ENCODE measurements at places on chromosomes 5 and 9. TPM values are rescaled to one million over a fixed set of nuclear protein-coding genes. Genes with fewer than 3 reads are reported as not detected.

DNA sequence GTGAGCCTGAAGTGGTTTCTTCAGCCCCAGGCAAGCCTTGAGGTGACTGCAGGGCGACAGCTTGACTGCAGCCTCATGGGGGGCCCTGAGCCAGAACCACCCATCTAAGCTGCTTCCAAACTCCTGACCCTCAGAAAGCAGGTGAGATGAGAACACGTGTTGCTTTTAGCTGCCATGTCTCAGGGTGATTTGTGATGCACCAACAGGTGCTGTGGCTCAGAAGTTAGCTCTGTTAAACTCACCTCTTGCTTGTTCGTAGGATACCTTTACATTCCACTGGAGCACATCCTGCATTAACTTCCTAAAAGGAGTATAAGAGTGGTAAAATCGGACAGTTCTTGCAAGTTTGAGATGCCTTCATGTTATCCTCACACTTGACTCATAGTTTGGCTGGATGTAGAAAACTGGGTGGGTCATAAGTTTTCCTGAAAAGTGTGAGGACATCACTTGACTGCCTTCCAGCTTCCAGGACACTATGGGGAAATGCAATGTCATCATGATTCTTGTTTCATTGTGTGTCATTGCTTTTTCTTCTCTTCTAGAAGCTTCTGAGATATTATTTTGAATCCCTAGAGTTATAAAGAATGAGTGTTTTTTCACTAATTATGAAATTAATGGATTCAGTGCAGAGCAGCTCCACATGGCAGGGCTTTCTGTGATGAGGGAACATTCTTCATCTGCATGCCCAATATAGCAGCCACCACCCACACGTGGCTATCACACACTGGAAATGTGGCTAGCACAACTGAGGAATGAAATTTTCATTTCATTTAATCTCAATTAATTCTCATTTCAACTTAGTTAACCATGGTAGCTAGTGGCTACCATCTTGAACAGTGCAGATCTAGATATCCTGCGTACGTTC, 92.3 kb downstream of the HSD17B3 start:
- DNase-seq, result no peak

GRCh38 chr5:172597755-172598155, 43.3 kb upstream of the NEURL1B start:
- DNase-seq, result no peak

Gene GFI1B
- not detected for total RNA-seq

DNA sequence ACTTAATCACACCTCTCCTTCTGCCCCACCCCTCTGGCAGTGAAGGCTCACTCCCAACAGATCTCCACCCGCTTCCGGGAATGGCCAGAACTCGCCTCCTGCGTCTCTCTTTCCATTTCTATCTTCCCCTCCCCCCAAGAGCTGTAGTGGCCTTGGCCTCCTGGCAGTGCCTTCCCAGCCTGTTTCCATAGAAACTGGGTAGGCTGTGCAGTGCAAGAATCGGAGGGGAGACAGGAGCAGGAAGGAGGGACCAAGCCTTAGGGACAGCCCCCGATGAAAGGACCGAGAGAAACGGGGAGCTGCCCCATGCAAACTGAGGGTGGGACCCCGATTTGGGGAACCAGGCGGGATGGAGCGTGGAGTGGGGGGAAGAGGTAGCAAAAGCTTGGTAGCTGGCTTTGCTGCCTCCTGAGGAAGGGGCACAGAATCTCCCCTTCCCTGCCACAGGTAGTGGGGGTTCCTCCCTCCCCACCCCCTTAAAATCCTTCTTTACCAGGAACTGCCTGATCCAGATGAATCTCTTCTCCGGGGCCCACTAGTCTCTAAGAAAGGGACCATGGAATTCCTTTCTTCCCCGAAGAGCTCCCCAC, 4.5 kb upstream of the PCDH1 start:
- no peak for DNase-seq

Gene SPINK4
- total RNA-seq, result not detected

GRCh38 chr5:137791799-137792198, 37.6 kb upstream of the HNRNPA0 start:
- DNase-seq, result no peak

- no peak for DNase-seq
These were observed 645.8 kb upstream of the EDIL3 start for GRCh38 chr5:85030316-85031084.

GRCh38 chr9:15249981-15250380, 57.0 kb downstream of the TTC39B start:
- no peak for DNase-seq

DNA sequence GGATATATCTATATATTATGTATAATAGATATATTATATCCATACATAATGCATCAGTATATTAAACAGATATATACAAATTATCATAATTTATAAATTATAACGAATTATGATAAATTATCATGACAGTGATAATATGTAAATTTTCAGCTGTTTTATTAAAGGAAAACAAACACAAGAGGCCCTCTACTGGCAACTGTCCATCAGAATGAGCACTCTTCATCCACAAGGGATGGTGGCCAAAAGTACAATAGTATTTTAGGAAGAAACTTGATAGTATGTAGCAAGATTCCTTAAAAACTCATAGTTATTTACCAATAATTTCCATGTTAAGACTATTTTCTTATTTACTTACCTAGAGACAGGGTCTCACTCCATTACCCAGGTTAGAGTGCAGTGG, 113.3 kb upstream of the LPAR1 start:
- DNase-seq, result no peak

Gene CKS2
- total RNA-seq, result 2.9 TPM

Gene PTGS1
- 3.0 TPM for total RNA-seq

Gene SLC31A2
- 16.3 TPM for total RNA-seq

Gene GDF9
- total RNA-seq, result 0.26 TPM

Gene F12
- 0.33 TPM for total RNA-seq

- no peak for DNase-seq
These were observed 12.5 kb upstream of the WNK2 start for GRCh38 chr9:93171261-93171990.

GRCh38 chr9:86665416-86665815, 281.9 kb downstream of the GAS1 start:
- DNase-seq, result no peak

- DNase-seq, result no peak
These were observed 18.7 kb upstream of the ADAM19 start for GRCh38 chr5:157594257-157594656.

GRCh38 chr9:4226331-4227250, 73.3 kb downstream of the GLIS3 start:
- no peak for DNase-seq

- no peak for DNase-seq
These were observed 151.8 kb downstream of the ENTREP1 start for GRCh38 chr9:69476797-69477196.

Data from body of pancreas (tissue), 4 donors.